CD8-positive, alpha-beta T cell (primary cell): ENCODE measurements at places on chromosomes 12 and 14. TPM values are rescaled to one million over a fixed set of nuclear protein-coding genes. Genes with fewer than 3 reads are reported as not detected.

DNA sequence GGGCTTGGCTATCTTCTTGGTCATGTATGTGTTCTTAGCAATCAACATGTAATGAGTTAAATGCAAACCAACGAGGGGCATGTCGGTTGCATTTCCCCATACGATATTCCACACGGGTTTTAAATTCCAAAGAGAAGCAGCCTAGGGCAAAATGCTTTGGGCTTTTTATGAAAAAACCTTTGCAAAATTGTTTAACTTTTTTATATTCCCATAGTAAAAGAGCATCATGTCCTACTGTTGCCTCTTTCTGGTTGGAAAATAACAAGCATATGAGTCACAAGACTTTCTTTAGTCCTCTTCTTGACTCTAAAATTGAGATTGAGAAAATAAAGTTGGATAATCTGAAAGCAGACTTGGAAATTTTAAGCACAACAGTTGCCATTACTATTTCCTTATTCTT, 3.8 kb upstream of the DIO2 start:
- DNase-seq = no peak

DNA sequence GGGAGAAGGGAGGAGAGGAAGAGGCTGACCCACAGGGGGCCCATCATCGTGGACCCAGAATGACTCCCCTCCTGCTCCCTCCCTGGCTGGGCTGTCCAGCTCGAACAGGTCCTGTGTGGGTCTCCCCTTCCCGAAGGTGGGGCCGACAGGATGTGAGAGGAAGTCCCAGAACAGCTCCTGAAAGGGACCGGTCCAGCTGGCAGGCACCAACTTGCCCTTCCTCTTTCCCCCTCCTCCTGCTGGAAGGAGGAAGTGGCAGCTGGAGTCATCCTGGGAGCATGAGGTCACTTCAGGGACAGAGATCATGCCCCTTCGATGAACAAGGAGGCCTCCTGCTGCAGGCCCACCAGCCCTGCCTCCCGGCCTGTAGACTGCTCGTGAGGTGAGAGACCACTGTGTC, 35.0 kb upstream of the BEGAIN start:
- no peak for DNase-seq

The FOXN4 gene
- not detected for total RNA-seq

- no peak for DNase-seq
Measured at GRCh38 chr14:99609245-99610170, 5.5 kb upstream of the CCDC85C start.

The PCBP2 gene
- 1,255 TPM for total RNA-seq

The CLEC4A gene
- total RNA-seq = 0.75 TPM

The KRT80 gene
- total RNA-seq = not detected

DNA sequence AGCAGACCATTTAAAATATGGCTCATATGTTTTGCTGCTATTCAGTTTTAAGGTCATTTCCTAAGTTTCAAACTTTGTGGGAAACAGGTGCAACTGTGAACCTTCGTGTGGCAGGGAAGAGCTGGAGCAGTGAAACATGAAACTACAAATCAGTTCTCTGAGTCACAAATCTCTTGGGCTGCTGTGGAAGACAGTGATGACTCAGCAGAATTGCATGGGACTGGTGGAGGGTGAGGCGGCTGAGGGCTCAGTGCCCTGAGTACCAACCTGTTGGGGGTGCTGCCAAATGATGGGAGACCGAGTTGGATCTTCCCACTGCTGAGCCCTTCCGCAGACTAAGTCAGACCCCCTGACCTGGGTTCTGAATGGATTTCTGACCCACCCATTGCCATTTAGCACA, 8.4 kb upstream of the CALM1 start:
- no peak for DNase-seq

GRCh38 chr12:132154941-132155770, 10.9 kb downstream of the NOC4L start:
- no peak for DNase-seq

GRCh38 chr14:68951035-68951797, 27.9 kb downstream of the ACTN1 start:
- no peak for DNase-seq

The DEGS2 gene
- 0.60 TPM for total RNA-seq

DNA sequence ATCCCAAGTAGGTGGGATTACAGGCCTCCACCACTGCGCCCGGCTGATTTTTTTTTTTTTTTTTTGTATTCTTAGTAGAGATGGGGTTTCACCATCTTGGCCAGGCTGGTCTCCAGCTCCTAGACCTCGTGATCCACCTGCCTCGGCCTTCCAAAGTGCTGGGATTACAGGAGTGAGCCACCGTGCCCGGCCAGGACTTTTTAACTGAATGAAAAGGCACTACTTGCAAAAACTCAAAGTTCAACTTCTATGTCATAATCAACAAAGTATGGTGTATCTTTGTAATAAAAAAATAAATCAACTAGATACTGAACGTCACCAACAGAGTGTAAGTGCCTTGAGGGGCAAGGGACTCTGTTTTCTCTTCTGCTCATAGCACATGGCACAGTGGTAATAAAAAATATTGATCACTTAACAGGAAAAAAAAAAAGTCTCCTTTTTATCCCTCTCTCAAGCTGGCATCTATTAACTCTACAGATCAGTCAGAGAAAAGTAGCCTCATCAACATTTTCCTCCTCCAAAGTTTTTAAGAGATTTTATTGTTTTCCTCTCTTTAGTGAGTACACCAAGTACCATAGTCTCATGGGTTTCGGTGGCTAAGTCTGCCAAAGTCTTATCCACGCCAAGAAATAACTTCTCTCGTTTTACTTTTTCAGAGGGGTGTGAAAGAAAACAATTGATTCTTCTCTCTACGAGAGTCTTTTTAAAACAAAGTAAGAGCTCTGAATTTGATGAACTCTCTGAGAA, 10.6 kb upstream of the FOXN3 start:
- no peak for DNase-seq
